ENCODE measurements at places on chromosomes 4 and X.

GRCh38 chr4:12894062-12894461 lies 590.1 kb downstream of the RAB28 start:
- DNase-seq, result no peak

GRCh38 chr4:26248647-26249046 lies 72.2 kb upstream of the RBPJ start:
- DNase-seq, result no peak

DNA sequence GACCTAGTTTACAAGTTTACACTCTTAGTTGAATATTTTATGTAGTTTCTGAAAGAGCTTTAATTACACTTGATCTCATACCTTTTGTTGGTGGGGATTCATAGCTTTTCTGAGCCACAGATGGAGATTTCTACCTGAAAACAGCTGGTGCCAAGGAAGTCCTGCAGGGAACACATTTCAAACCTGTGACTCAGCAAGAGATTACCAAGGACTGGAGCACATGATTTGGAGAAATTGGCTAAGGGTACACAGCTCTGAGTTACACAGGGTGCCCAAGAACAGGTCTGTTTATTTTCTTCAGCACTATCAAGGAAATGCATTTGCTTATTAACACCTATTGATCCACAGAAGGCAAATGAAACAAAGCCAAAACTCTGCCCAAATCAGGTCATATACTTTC lies 691.5 kb downstream of the KCTD8 start:
- no peak for DNase-seq

GRCh38 chrX:119273420-119274192 lies 37.5 kb downstream of the PGRMC1 start:
- DNase-seq, result no peak

GRCh38 chr4:177895136-177895535 lies 452.9 kb upstream of the AGA start:
- DNase-seq, result no peak

DNA sequence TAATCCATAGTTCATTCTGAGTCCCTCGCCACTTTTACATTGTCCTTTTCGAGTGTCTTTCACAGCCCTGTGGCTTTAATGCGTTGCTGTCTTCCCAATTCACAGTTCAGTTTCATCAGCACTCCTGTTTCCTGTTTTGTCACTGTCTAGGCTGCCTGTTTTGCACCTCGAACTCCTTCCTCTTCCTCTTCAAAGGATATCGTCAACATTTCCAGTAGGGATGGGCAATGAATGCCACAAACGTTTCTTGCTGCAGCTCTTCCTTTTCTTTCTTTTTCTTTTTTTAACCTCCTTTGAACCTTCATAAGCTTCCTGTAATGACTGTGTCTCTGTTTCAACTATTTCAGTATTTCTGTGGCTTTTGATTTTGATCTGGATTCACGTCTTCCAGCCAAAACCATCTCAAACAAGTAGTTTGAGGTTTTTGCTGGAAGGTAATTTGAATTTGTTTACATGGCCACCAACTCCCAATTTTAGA lies 105.4 kb downstream of the ANXA3 start:
- DNase-seq, result no peak

GRCh38 chr4:24771241-24771640 lies 24.1 kb upstream of the SOD3 start:
- no peak for DNase-seq

GRCh38 chr4:61301271-61301670 lies 101.1 kb downstream of the ADGRL3 start:
- no peak for DNase-seq

GRCh38 chr4:140027101-140027500 lies 126.9 kb downstream of the MAML3 start:
- no peak for DNase-seq

DNA sequence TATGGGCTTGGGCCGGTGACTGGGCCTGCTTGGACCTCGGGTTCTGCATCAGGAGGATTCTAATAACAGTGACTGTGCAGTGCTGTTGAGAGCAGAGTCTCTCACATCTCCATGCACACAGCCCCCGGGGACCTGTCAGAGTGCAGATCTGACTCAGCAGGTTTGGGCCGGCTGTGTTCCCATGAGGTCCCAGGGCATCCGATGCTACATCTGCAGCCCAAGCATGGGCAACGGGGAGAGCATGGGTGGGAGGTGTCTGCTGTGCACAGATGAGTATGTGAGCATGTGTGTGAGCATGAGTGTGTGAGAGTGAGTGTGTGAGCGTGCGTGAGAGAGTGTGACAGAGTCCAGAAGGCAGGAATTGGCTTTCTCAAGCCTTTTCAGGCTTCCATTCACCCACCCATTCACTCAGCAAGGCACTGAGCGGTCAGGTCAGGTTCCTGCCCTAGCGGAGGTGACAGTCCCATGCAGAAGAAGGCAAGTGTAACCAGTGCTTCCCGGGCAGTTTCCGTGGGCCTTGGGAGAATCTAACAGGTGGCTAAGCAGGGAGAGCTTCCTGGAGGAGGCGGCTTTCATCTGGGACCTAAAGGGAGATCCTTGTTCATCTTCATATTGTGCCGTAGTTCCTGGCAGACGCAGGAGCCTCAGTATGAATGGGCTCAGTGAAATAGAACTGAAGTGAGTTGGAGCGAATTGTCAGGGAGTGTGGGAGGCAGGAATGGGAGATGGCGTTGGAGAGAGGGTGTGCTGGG lies 62.6 kb downstream of the SORCS2 start:
- no peak for DNase-seq

DNA sequence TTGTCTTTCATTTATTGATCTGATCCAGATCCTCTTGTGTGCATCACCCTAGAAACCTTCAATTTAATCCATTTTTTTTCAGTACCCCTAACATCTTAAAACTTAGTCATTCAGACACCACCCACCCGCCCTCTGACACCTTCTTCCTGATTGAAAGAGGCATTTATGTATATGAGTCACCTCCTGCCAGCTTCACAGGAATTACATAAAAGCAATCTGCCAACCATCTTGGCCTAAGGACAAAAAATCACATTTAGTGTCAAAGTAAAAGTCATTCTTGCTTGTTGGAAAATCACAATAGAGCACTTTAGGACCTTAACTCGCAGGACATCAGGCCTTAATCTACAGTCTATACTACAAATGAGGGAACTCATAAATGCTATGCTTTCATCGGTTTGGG lies 52.1 kb downstream of the NDST3 start:
- DNase-seq, result no peak

DNA sequence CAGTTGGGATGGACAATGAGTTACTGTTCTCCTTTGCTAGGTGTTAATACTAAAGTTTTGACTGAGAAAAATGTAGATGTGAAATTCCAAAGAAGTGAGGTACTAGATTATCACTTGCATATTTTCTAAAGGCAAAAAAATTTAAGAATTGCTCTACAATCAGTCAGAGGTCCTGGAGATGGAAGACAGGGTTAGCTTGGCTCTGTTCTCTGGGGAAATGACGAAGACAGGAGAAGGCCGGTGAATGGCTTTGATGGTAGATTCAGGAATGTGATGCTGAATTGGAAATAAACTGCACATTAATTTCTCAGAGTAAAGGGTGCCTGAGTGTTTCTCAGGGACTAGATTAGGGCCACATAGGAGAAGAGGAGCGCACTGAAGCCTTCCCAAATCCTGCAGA lies 214.0 kb upstream of the LEF1 start:
- no peak for DNase-seq

DNA sequence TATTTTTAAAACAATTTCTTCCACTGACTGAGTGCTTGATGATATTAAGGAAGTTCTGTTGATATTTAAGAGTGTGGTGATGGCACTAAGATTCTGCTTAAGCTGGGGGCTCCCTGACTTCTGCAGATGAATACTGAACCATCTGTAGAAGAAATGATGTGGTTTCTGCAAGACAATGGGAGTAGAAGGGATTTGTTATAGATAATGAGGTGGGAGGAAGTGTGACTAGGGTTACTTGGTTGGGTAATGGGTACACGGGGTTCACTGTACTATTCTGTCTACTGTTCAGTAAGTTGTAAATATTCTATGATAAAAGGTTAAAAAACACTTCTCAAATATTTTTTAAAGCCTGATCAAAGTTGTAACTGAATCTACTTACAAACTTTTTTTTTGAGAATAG lies 60.9 kb upstream of the TXK start:
- no peak for DNase-seq

DNA sequence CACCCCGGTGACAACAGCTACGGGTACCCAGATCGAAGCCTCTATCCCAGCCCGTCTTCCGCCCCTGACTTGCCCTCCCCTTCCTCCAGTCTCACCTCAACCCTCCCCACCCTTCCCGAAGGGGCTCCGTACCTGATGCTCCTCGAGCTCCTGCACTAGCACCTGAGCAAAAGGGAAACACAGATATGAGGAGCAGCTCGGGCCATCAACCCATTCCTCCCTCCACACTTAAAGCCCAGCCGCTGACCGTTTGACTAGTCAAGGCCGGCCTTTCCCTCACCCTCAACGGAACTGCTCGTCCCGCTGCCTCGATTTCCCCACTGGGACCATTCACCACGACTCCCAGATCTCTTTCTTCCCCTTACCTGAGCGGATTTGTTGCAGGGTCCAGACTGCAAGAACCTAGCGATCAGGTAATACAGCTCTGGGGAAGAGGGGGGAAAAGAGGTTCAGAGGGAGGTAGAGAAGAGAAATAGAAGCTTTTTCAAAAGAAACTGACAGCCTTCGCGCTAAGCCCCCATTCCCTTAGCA lies 731 bp downstream of the BRWD3 start:
- peak; percentile 2 for DNase-seq

GRCh38 chr4:86279293-86279960 lies 80.4 kb downstream of the MAPK10 start:
- DNase-seq, result no peak

GRCh38 chrX:67614423-67614822 lies 70.6 kb downstream of the AR start:
- no peak for DNase-seq

- DNase-seq, result no peak
These were observed 48.3 kb downstream of the USP9X start for GRCh38 chrX:41133551-41133950.

DNA sequence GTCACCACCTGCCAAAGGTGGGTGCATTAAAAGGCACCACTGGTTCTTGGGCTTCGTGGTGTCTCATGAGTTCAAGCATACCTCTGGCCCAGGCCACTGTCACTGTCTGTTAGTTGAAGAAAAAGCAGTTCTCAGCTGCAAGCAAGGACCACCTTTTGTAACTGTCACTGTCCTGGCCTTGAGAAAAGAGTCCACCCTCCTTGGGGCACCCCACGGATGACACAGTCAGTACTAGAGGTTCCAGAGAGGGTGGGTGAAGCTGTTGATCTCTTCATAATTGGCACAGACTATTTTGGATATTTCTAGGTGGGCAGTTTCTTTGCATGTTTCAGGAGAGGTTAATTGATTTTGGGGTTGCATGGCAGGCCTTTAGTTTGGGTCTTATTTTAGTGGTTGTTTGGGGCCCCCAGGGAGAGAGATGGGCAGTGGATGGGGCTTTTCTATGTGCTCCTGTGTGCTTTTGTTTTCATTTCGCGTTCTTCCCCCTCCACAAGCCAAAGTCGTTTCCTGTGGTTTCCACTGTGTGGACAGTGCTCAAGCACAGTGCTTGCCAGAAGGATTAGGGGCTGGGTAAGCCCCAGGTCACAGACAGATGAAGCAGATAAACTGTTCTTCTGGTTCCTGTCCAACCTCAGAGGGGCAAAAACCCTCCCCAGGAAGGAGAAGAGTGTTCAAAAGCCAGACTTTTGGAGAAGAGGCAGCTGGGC lies 156.2 kb upstream of the PPP1R2C start:
- no peak for DNase-seq

DNA sequence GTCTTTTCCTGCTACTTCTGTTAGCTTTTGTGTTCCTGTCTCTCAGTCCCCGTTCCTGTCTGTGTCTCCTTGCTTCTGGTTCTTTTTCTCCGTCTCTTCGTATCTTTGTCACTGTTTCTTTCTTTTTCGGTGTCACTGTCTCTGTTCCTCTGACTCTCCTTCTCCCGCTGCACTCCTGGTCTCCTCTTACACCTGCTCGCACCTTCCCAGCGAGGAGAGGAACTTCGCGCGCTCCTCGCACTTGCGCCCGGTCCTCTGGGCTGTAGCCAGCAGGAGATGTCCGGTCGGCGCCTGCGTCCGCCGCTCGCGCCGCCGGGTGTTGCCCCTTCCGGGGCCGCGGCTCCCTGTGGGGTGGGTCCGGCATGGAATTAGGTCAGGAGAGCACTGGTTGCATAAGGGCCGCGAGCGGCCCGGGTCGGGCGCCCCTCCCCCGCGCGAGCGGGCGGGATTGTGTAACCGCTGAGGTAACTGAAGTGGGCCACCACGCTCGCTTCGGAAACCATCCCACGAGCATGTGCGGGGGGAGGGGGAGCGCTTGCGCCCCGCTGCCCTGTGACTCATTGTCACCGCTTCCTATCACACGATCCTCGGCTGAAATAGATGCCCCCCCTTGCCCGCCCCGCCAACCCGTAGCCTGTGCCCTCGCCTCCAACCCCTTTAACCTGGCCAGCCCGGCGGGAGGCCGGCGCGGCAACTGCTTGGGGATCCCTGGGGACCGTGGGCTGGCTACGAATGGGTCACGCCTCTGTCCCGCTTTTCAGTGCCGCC lies 1.6 kb downstream of the LONRF3 start:
- DNase-seq, result peak; percentile 35

GRCh38 chr4:47088298-47088697 lies 56.9 kb downstream of the GABRB1 start:
- DNase-seq, result no peak

- DNase-seq, result no peak
These were observed 41.6 kb upstream of the IGSF1 start for GRCh38 chrX:131330735-131331134.

DNA sequence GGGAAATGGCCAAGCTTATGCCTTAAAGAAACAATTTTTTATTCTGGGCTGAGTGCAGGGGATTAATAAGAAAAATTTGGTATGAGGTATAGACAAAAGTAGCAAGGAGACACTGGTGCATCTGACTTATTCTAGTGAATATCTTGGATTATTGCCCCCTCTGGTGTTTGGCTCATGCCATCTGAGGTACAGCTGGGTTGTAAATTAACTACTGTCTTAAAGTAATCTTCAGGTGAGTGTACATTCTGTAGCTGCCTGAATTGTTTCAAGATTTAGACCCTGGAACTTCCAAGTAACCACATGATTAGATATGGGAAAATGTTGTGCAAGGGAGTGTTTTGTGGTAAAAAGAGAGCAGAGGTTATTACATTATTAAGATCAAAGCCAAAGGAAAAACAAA lies 988.7 kb downstream of the FAM133A start:
- DNase-seq, result no peak

DNA sequence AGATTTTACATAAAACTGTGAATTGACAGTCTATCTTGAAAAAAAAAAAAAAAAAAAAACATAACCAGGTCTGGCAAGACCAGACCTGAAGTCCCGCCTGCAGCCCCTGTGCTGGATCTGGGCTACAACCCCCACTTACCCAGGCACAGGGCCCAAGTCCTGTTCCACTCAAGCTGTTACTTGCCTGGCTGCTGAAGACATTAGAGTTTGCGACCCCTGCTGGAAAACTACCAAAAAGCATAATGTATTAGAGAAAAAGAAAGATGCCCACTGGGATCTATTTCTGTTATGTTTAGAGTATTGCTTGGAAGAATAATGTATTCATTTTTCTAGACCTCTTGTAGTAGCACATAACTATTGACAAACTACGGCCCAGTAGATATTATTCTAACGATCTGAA lies 4.7 kb downstream of the HS3ST1 start:
- no peak for DNase-seq
